Left ventricle myocardium superior (tissue), 1 donor: ENCODE measurements at places on chromosomes 13 and 19. TPM values are rescaled to one million over a fixed set of nuclear protein-coding genes. Genes with fewer than 3 reads are reported as not detected.

GRCh38 chr19:38115271-38115802, 108.7 kb downstream of the DPF1 start:
- no peak for DNase-seq

DNA sequence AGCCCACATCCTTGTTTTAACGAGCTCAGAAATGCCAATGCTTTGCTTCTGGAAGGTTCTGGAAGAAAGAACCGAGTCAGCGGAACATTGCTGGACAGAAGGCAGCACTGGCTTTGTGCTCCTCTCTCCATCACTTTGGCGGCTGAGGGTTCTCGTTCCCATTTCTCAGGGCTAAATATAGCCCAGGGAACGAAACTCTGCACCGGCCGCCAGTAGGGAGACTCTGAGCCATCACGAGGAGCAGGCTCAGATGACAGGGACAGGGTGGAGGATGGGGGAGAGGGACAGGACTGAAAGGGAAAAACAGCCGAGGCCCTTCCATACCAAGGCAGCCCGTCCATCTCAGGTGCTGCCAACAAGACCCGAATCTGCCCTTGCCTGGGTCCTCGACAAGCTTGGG, 166.4 kb downstream of the CACNA1A start:
- DNase-seq: peak; percentile 26

The PROZ gene
- not detected for total RNA-seq

- no peak for DNase-seq
These were observed 2.1 kb downstream of the ARID3A start for GRCh38 chr19:927780-928401.

DNA sequence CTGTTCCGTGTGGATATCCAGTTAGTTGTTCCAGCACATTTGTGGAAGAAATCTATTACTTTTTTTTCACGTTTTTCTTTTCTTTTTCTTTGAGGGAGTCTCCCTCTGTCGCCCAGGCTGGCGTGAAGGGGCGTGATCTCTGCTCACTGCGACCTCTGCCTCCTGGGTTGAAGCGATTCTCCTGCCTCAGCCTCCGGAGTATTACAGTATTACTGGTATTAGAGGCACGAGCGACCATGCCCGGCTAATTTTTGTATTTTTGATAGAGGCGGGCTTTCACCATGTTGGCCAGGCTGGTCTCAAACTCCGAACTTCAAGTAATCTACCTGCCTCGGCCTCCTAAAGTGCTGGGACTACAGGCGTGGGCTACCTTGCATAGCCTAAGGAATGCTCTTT, 43.6 kb downstream of the ZNF611 start:
- no peak for DNase-seq

GRCh38 chr13:77724092-77724491, 26.6 kb downstream of the SLAIN1 start:
- DNase-seq: no peak

DNA sequence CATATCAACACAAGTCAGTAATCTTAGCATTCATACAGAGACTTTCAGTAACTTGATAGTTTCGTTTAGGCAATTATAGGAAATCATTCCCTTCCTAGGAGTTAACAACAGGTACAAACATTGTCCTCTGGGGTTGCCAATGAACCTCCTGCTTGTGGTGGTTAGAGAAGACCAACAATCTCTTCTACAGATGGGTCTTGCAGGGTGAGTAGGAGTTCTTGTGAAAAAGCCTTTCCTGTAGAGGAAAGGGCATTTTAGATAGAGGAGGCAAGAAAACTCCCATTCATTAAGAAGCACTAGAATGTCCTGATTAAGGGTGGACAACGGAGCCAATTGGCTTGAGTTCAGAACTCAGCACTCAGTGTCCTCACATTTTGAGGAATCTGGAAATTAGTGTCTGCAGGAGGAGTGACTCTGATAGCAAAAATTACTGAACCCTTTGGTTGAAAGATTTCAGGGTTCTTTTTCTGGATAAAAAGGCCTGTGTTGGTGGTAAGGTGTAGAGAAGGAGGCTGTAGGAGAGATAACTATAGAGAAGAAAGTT, 4.2 kb downstream of the WDFY2 start:
- no peak for DNase-seq

DNA sequence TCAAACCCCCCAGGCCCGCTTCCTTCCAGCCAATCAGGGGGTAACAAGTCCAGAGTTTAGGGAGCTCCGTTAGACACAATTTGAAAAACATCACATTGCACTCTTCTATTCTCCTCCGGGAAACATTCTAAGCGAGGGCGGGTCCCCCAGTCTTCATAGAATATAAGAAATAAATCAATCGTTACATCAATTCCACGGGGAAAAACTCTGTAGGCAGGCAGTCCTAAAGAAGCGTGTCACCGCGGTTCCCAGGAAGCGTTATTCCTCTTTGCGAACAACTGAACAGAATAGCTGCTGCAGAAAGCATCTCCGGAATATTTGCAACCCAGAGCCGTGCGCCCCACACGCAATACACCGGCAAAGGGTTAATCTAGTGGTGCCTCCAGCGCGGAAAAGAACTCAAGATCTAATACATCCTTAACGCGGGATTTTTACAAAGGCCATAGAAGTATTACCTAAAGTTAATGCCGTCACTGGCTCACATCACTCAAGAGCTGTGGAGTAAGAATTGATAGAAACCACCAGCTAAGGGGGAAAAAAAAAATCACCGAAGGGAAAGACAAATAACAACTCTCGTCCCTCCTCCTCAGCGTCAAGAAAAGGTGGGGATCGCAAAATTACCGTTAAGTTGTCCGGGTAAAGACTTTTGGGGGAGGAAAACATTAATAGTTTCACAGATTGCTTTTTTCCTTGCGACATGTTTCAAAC, 65.1 kb downstream of the KCNRG start:
- DNase-seq: peak; percentile 31

DNA sequence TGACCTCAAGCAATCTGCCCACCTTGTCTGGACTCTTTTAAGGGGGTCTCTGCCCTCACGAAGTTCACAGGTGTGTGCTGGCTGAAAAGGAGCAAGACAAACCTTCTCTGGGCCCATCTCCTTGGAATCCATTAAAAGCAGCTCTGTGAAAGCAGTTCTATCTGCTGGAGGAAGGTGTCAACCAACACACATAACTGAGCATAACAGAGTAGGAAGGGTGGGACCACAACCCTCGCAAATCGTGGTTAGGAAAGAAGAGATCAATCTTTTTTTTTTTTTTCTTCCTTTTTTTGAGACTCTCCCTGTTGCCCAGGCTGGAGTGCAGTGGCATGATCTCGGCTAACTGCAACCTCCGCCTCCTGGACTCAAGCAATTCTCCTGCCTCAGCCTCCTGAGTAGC, 1.4 kb downstream of the SUGP2 start:
- DNase-seq: no peak

DNA sequence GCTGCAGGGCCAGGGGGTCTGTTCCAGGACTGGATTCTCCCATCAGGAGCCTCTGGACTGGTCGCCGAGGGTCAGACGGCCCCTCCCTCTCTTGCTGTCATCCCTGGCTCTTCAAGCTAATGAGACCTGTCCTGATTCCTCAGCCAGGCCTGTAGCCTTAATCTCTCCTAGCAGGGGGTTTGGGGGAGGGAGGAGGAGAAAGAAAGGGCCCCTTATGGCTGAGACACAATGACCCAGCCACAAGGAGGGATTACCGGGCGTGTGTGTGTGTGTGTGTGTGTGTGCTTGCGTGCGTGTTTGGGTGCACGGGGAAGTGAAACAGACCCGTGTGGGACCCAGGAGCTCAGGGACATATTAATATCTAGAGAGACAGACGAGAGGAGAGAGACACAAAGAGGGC, 1.9 kb upstream of the CRX start:
- no peak for DNase-seq

GRCh38 chr13:53405616-53406015, 377.0 kb downstream of the OLFM4 start:
- DNase-seq: no peak

- DNase-seq: peak; percentile 75
These were observed 32.8 kb downstream of the ATP11A start for GRCh38 chr13:112722433-112723263.

DNA sequence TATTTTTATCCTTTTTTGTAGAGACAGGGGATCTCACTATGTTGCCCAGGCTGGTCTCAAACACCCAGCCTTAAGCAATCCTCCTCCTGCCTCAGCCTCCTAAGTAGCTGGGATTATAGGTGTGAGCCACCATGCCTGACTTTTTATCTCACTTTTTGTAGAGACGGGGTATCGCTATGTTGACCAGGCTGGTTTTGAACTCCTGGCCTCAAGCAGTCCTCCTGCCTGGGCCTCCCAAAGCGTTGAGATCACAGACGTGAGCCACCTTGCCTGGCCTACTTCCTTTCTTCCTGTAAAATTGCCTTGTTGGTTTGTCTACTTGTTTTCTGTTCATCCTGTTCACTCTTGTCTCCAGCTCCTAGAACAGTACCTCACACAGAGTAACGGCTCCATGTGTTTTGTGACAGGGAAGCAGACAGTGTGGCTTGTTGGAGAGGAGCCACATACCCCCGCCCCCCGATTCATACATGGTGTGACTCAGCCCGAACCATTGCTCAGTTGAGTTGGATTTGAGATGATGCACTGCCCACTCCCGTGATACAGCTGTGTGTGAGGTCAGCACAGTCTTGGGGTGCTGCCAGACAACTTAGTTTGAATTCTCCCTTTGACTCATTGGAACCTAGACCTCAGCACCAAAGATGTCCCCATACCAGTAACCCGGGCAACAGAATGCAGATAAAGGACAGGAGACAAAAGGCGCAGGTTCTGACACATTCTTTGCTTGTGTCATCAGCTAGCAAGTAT, 34.2 kb downstream of the GPR42 start:
- no peak for DNase-seq

The PSG6 gene
- total RNA-seq: not detected

The SMIM44 gene
- total RNA-seq: not detected

DNA sequence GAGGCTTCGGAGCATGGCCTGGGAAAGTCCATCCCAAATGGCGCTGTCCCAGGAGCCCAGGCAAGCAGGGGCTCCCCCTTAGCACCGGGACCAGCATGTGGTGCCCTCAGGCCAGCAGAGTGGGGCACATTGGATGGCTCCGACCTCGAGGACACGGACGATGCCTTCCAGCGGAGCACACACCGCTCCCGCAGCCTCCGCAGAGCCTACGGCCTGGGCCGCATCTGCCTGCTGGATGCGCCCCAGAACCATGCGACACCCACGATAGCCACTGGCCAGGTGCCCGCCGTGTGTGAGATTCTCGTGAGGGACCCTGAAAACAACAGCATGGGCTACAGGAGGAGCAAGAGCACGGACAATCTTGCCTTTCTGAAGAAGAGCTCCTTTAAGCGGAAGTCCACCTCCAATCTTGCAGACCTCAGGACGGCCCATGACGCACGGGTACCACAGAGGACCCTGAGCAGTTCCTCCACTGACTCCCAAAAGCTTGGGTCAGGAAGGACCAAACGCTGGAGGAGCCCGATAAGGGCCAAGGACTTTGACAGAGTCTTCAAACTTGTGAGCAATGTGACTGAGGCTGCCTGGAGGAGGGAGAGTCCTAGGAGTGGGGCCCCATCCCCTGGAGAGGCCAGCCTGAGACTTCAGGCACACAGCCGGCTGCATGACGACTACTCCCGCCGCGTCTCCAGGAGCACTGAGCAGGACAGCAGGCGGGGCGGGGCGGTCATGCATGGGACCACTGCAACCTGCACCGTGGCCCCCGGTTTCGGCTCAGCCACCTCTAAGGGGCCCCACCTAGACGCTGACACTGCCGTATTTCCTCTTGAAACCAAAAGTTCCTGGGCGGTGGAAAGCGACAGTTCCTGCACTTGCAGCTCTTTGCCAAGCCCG, 63.1 kb downstream of the SPATA13 start:
- DNase-seq: peak; percentile 32

The CYSLTR2 gene
- 5.0 TPM for total RNA-seq

DNA sequence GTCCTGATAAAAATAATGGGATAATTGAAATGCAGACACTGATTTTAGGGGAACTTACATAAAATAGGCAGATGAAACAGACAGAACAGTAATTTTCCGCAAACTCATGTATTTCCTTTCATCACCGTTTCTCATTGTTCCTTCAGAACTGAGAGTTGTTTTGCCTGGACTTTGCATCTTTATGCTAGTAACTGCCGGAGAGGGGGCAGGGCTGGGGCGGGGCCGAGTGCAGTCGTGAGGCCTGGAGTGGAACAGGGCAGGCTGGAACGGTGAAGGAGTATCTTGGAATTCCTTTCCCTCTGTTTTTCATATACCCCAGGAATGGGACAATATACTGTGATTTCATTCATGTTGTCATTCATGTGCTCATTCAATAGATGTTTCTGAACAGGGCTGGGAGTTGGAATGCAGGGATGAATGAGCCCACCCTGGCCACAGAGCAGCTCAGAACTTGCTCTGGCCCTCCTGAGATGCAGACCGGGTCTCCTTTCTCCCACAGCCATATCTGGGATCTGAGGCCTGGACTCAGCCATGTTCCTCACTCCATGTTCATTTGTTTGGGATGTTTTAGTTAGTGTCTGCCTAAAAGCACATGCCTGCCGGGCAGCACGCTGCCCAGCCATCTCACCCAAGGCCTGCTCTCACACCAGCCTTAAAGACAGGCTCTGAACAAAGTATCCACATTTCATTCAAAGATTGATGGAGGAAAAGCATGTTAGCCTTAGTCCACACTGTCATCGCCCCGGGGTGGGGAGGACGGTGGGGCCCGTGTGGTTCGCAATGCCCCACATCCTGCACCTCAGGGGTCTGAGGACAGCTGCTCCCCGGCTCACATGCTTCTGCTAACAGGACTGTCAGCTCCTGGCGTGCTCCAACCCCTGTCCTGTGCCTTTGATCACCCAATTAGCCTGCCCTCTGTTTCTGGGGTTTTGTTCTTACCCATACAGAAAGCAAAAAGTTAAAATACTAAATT, 92.9 kb downstream of the SOX1 start:
- no peak for DNase-seq

GRCh38 chr13:99507054-99507453, 5.8 kb downstream of the TM9SF2 start:
- DNase-seq: no peak

GRCh38 chr13:33870046-33870668, 52.2 kb downstream of the RFC3 start:
- no peak for DNase-seq

The NLRP7 gene
- not detected for total RNA-seq

DNA sequence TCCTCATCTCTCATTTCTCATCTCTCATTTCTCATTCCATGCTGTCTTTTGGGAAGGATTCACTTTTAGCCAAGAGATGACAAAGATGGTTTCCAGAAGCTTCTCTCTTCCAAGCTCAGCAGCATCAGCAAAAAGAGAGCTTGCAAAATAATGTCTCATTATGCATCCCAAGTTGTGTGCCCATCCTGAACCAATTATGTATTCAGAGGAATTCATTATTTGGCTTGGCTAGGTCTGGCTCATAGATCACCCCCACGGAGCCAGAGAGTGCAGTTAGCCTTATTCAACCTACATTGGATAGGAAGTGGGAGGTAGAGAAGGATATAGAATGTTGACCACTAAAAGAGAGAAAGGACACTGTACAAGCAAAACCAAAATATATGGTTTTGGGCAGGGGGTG, 5.4 kb upstream of the OLFM2 start:
- DNase-seq: no peak

GRCh38 chr19:6616011-6616410, 25.1 kb upstream of the CD70 start:
- DNase-seq: no peak

- no peak for DNase-seq
These were observed 122.5 kb downstream of the GPC5 start for GRCh38 chr13:91520952-91521351.

The SIGLEC10 gene
- total RNA-seq: 0.40 TPM
